Activated naive CD4-positive, alpha-beta T cell treated with anti-CD3 and anti-CD28 coated beads for 36 hours (primary cell): ENCODE measurements at places on chromosomes 3 and 15. TPM values are rescaled to one million over a fixed set of nuclear protein-coding genes. Genes with fewer than 3 reads are reported as not detected.

NANOGP8 gene
- not detected for total RNA-seq

SCAANT1 gene
- not detected for total RNA-seq

MNS1 gene
- total RNA-seq, result 0.67 TPM

CCDC9B gene
- total RNA-seq, result 1.9 TPM

GOLGA6B gene
- total RNA-seq, result not detected

FSIP1 gene
- 0.21 TPM for total RNA-seq

SCG5 gene
- 0.57 TPM for total RNA-seq

IL17RB gene
- 0.15 TPM for total RNA-seq

ZNF619 gene
- 4.2 TPM for total RNA-seq

ADCY5 gene
- total RNA-seq, result not detected

SNTN gene
- total RNA-seq, result not detected

CISH gene
- total RNA-seq, result 138 TPM

- no peak for DNase-seq
- H3K27me3 ChIP-seq, result no peaks in the 10 kb centered on the region
- H3K4me3 ChIP-seq, result no peak overlapping the region
- peaks cover 17% of the 10 kb centered on the region for H3K4me1 ChIP-seq
- H3K36me3 ChIP-seq, result peaks cover 6% of the 10 kb centered on the region
Observed at GRCh38 chr3:108171106-108171505, 51.1 kb downstream of the IFT57 start.

DNA sequence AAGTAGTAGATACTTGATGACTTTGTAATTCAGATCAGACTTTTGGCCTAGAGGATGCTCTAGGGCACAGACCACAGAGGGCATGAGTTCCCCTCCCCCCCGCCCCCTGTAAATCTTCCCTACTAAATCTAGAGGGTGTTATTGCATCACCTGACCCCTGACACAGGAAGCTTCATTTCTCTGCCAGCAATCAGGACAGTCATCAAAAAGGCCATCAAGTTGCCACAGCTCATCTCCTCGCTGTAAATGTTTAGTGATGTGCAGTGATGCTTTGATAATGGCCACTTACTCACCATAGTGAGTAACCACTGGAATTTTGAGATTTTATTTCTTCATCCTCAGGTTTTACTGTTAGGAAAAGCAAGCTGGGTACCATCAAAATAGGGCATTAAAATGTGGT lies 289.2 kb upstream of the CHRM5 start:
- H3K27me3 ChIP-seq, result peaks cover 19% of the 10 kb centered on the region
- no peak overlapping the region for H3K4me3 ChIP-seq
- no peaks in the 10 kb centered on the region for H3K4me1 ChIP-seq
- no peak for DNase-seq
- no peak overlapping the region for H3K27ac ChIP-seq

GRCh38 chr15:61598655-61599054 lies 369.6 kb upstream of the RORA start:
- H3K4me3 ChIP-seq, result no peak overlapping the region
- peaks cover 6% of the 10 kb centered on the region for H3K27me3 ChIP-seq
- no peaks in the 10 kb centered on the region for H3K36me3 ChIP-seq
- no peaks in the 10 kb centered on the region for H3K4me1 ChIP-seq

DNA sequence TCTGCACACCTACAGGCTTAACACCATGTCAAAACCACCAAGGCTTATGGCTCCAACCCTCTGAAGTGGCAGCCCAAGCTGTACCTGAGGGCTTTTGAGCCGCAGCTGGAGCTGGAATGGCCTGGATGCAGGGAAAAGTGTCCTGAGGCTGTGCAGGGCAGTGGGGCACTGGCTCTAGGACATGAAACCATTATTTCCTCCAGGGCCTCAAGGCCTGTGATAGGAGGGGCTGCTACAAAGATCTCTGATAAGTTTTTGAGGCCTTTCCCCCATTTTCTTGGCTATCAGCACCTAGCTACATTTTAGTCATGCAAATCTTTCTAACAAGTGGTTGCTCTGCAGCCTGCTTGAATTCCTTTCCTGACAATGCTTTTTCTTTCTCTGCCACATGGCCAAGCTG lies 37.6 kb downstream of the SPATA16 start:
- H3K27ac ChIP-seq, result no peak overlapping the region
- DNase-seq, result no peak
- H3K27me3 ChIP-seq, result no peaks in the 10 kb centered on the region
- no peaks in the 10 kb centered on the region for H3K36me3 ChIP-seq

DNA sequence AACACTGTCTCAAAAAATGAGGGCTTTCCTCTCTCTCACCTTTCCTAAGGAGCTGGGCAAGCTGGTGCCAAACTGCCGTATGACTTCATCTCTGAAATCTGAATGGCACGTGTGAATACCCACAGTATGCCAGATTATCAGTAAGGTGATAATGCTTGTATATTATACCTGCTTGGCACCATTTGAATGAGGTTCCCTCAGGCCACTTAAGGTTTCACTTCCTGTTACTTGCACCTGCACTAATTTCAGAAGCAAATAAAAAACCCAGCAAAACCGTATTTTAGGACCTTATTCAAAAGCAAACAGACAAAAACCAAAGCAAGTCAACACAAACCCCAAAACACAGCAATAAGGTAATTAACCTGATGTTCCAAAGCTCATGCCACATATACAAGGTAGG lies 19.7 kb downstream of the FOXP1 start:
- H3K4me1 ChIP-seq, result peaks cover 6% of the 10 kb centered on the region
- H3K36me3 ChIP-seq, result peaks cover 7% of the 10 kb centered on the region
- H3K27ac ChIP-seq, result no peak overlapping the region
- no peaks in the 10 kb centered on the region for H3K27me3 ChIP-seq
- no peak overlapping the region for H3K4me3 ChIP-seq

GRCh38 chr15:55628369-55628730 lies 40.2 kb upstream of the PYGO1 start:
- H3K27ac ChIP-seq, result no peak overlapping the region
- no peak for DNase-seq
- H3K27me3 ChIP-seq, result no peaks in the 10 kb centered on the region
- no peaks in the 10 kb centered on the region for H3K4me1 ChIP-seq
- no peaks in the 10 kb centered on the region for H3K36me3 ChIP-seq
- no peak overlapping the region for H3K4me3 ChIP-seq

DNA sequence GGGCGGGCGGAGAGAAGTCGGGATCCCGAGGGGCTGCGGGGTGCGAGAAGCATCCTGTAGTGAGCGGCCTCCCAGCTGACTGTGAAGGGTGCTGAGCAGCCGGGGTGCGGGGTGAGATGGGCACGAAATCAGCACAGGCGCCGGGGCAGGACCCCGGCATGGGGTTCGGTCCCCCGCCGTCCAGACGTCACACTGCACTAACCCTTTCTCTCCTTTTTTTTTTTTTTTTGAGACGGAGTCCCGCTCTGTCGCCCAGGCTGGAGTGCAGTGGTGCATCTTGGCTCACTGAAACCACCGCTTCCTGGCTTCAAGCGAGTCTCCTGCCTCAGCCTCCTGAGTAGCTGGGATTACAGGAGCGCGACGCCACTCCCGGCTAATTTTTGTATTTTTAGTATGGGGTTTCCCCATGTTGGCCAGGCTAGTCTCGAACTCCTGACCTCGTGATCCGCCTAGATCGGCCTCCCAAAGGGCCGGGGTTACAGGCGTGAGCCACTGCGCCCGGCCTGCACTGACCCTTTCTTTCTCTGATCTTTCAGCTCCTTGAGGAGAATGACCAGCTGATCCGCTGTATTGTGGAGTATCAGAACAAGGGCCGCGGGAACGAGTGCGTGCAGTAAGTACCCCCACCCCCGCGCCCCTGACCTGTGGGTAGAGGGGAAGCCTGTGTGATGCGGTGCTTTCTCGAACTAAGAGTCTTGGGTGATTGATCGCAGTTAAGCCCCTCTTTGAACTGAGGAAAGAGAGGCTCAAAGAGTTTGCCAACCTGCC lies 513 bp downstream of the SS18L2 start:
- H3K27ac ChIP-seq, result peak overlapping the region; percentile 84
- peaks cover 16% of the 10 kb centered on the region for H3K36me3 ChIP-seq
- no peaks in the 10 kb centered on the region for H3K27me3 ChIP-seq
- no peak for DNase-seq

DNA sequence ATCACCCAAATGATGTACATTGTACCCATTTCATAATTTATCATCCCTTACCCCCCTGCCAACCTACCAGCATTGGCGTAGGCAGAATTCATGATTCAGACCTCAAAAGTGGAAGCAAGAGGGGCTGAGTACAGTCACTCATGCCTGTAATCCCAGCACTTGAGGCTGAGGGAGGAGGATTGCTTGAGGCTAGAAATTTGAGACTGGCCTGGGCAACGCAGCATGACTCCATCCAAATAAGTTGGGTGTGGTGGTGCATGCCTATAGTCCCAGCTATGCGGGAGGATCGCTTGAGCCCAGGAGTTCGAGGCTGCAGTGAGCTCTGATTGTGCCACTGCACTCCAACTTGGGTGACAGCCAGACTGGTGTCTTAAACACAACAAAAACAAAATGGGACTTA lies 10.4 kb downstream of the TTC14 start:
- H3K4me1 ChIP-seq, result no peaks in the 10 kb centered on the region
- H3K27me3 ChIP-seq, result no peaks in the 10 kb centered on the region
- H3K27ac ChIP-seq, result no peak overlapping the region
- no peak for DNase-seq
- no peak overlapping the region for H3K4me3 ChIP-seq

GRCh38 chr3:42665050-42665878 lies 11.8 kb downstream of the ZBTB47 start:
- no peak for DNase-seq
- no peaks in the 10 kb centered on the region for H3K36me3 ChIP-seq
- H3K27ac ChIP-seq, result no peak overlapping the region
- no peak overlapping the region for H3K4me3 ChIP-seq
- H3K27me3 ChIP-seq, result no peaks in the 10 kb centered on the region

GRCh38 chr3:67655364-67656121 lies 1.1 kb upstream of the SUCLG2 start:
- H3K36me3 ChIP-seq, result peaks cover 13% of the 10 kb centered on the region
- peak; percentile 75 for DNase-seq
- peaks cover 45% of the 10 kb centered on the region for H3K4me1 ChIP-seq
- H3K4me3 ChIP-seq, result peak overlapping the region; percentile 76
- no peaks in the 10 kb centered on the region for H3K27me3 ChIP-seq

DNA sequence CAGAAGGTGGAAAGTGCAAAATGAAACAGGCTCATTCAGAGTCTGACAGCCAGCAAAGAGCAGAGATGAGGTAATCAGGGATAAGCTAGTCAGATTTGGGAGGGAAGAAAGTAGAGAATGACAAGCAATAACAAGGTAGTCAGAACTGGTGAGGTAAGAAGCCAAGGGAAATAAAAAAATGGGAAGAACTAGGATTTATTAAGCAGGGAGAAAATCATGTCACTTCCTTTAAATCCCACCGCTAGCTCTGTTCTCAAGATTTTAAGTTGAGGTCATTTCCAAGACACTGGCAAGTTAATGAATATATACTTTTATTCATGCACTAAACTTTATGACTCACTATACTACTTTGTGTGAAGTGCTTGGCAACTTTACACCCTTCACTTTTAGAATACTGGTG lies 1106.8 kb downstream of the IGSF11 start:
- H3K4me3 ChIP-seq, result no peak overlapping the region
- no peaks in the 10 kb centered on the region for H3K4me1 ChIP-seq
- no peak overlapping the region for H3K27ac ChIP-seq
- H3K27me3 ChIP-seq, result no peaks in the 10 kb centered on the region
- H3K36me3 ChIP-seq, result no peaks in the 10 kb centered on the region

DNA sequence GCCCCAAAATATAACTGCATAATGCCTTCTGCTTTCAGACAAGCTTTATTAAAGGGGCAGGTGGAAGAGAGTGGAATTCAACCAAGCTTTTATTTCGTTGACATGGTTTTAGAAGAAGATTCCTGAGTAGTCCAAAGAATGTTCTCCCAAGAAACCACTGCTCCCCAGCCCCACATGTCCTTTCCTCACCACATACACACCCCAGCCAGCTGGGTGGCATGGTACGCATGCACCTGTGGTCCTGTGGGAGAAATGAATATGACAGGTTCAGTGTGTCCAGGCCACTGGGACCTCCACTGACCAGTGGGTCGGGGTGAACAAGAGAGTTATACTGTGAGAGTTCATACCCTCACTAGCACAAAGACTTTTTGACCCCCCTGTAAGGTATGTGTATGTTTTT lies 30.2 kb downstream of the ARID3B start:
- peaks cover 16% of the 10 kb centered on the region for H3K36me3 ChIP-seq
- peaks cover 23% of the 10 kb centered on the region for H3K4me1 ChIP-seq
- H3K27me3 ChIP-seq, result no peaks in the 10 kb centered on the region
- H3K27ac ChIP-seq, result no peak overlapping the region

- no peak for DNase-seq
- no peak overlapping the region for H3K27ac ChIP-seq
- H3K4me3 ChIP-seq, result no peak overlapping the region
- H3K27me3 ChIP-seq, result no peaks in the 10 kb centered on the region
- H3K36me3 ChIP-seq, result no peaks in the 10 kb centered on the region
Observed at GRCh38 chr3:192866804-192867203, 50.9 kb downstream of the MB21D2 start.

GRCh38 chr3:194632809-194633348 lies 340 bp downstream of the TMEM44 start:
- peak; percentile 24 for DNase-seq
- H3K4me3 ChIP-seq, result peak overlapping the region; percentile 85
- peak overlapping the region; percentile 53 for H3K27ac ChIP-seq
- no peaks in the 10 kb centered on the region for H3K27me3 ChIP-seq

GRCh38 chr15:47340571-47340920 lies 376.8 kb upstream of the SEMA6D start:
- H3K36me3 ChIP-seq, result no peaks in the 10 kb centered on the region
- no peaks in the 10 kb centered on the region for H3K4me1 ChIP-seq
- DNase-seq, result no peak
- H3K4me3 ChIP-seq, result no peak overlapping the region

DNA sequence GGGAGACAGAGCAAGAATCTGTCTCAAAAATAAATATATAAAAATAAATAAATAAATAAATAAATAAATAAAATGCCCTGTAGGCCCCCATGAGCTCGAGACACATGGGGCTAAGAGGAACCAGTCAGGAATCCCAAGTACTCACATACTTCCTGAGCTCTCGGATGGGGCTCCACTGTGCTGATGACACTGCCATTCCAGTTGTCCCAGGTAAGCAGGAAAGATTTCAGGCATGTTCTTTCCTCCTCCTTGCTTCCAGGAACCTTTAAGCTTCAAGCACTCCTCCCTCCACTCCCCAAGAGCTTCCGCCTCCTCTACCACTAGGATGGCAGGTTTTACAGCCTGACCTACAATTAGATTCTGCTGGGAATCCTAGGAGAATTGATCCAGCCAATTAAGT lies 113.4 kb downstream of the SLC49A4 start:
- no peaks in the 10 kb centered on the region for H3K4me1 ChIP-seq
- no peak for DNase-seq
- H3K27me3 ChIP-seq, result peaks cover 20% of the 10 kb centered on the region
- H3K36me3 ChIP-seq, result no peaks in the 10 kb centered on the region
- no peak overlapping the region for H3K4me3 ChIP-seq
- no peak overlapping the region for H3K27ac ChIP-seq

DNA sequence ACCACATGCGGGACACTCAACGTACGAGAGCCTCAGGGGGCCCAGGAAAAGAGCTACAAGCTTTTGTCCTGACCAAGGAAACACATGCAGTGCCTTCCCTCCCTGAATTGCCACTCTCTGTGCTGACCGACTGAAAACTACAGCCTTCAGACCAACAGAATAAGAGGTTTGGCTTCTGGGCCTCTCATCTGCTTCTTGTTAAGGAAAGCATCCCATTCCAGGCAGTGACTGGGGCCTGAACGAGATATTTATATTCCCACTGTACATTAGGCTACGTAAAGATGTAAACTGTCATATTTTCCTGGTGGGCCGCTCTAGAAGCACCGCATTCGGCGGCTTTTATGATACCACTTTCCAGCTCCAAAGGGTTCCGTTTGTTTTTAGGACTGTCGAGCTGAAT lies 208.9 kb upstream of the TPM1 start:
- no peaks in the 10 kb centered on the region for H3K27me3 ChIP-seq
- no peak for DNase-seq
- no peaks in the 10 kb centered on the region for H3K36me3 ChIP-seq
- no peak overlapping the region for H3K4me3 ChIP-seq

GRCh38 chr15:75054172-75054897 lies 30.9 kb downstream of the PPCDC start:
- H3K27ac ChIP-seq, result no peak overlapping the region
- no peak for DNase-seq
- H3K4me1 ChIP-seq, result no peaks in the 10 kb centered on the region
